Activated CD4-positive, alpha-beta T cell treated with anti-CD3 and anti-CD28 coated beads, Interleukin-2, amount 10 ng/mL, durations not matched to agents 24 days and 14 days (primary cell): ENCODE measurements at places on chromosomes 5 and 9.

GRCh38 chr5:54663866-54664265 is 146.3 kb downstream of the SNX18 start:
- peaks cover 4% of the 10 kb centered on the region for H3K36me3 ChIP-seq
- peaks cover 4% of the 10 kb centered on the region for H3K4me1 ChIP-seq
- H3K27me3 ChIP-seq: peaks cover 7% of the 10 kb centered on the region
- no peak overlapping the region for H3K4me3 ChIP-seq

DNA sequence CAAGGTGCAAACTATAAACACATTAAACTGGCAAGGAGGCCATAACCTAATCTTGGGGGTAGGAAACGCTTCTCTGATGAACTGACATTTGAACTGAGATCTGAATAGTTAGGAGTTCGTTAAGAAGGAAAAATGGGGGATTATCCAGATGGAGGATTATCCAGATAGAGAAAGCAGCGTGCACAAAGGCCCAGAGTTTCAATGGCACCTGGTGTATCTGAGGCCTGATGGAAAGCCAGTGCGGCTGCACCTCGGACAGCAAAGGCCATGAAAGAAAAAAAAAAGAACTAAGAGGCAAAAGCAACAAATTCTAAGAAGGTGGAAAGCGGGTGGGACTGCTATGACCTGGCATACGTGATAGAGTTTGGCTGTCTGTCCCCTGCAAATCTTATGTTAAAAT is 13.0 kb upstream of the CTNNAL1 start:
- H3K4me1 ChIP-seq: peaks cover 6% of the 10 kb centered on the region
- H3K27ac ChIP-seq: no peak overlapping the region
- peaks cover 17% of the 10 kb centered on the region for H3K36me3 ChIP-seq
- no peaks in the 10 kb centered on the region for H3K27me3 ChIP-seq
- no peak overlapping the region for H3K4me3 ChIP-seq
- DNase-seq: no peak

DNA sequence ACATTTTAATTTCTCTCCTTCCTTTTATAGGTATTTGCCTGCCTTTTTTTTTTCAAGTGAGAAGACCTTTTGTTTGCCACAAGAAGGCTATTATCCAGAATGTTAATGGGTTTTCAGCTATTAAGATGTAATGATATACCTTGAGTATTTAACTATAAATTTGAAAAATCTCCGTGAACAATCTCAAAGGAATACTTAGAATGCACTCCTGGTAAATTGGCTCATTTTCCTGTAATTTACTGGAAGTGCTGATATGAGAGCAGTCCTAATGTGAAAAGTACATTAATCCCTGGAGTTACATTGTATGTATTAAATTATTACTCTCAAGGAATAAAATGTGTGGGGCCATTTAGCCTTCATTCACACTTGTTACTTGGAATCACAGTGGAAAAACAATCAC is 32.4 kb downstream of the AOPEP start:
- no peak overlapping the region for H3K4me3 ChIP-seq
- peaks cover 7% of the 10 kb centered on the region for H3K36me3 ChIP-seq
- no peaks in the 10 kb centered on the region for H3K27me3 ChIP-seq
- H3K4me1 ChIP-seq: peaks cover 4% of the 10 kb centered on the region
- DNase-seq: no peak

- H3K36me3 ChIP-seq: no peaks in the 10 kb centered on the region
- peaks cover 2% of the 10 kb centered on the region for H3K27me3 ChIP-seq
- DNase-seq: no peak
- H3K27ac ChIP-seq: no peak overlapping the region
These were observed 7.3 kb downstream of the CORO2A start for GRCh38 chr9:98185021-98185567.

- H3K4me3 ChIP-seq: no peak overlapping the region
- no peak overlapping the region for H3K27ac ChIP-seq
- H3K27me3 ChIP-seq: no peaks in the 10 kb centered on the region
These were observed 396.0 kb downstream of the LRRC70 start for GRCh38 chr5:62974623-62975022.

DNA sequence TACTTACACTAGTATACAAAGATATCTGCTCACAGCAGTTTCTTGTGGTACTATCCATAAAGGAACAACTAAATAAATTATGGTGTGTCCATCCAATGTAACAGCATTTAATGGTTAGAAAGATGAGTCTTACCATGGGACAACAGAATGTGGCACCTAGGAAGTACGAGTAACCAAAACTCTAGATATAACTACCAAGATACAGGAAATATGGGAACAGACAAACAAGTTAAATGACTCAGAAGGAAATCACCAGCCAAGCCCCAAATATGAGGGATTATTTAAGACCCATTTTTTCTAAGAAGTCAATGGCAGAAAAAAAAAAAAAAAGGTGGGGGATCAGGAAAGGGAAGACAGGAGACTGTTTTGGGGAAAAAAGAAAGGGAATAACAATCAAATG is 294.8 kb downstream of the PRELID2 start:
- H3K36me3 ChIP-seq: no peaks in the 10 kb centered on the region
- no peaks in the 10 kb centered on the region for H3K4me1 ChIP-seq
- no peaks in the 10 kb centered on the region for H3K27me3 ChIP-seq
- H3K4me3 ChIP-seq: no peak overlapping the region
- no peak for DNase-seq
- H3K27ac ChIP-seq: no peak overlapping the region

- peaks cover 8% of the 10 kb centered on the region for H3K4me1 ChIP-seq
- DNase-seq: no peak
- H3K27ac ChIP-seq: no peak overlapping the region
- no peak overlapping the region for H3K4me3 ChIP-seq
- H3K27me3 ChIP-seq: peaks cover 10% of the 10 kb centered on the region
These were observed 67.0 kb upstream of the PPP1R2B start for GRCh38 chr5:156783092-156783491.

DNA sequence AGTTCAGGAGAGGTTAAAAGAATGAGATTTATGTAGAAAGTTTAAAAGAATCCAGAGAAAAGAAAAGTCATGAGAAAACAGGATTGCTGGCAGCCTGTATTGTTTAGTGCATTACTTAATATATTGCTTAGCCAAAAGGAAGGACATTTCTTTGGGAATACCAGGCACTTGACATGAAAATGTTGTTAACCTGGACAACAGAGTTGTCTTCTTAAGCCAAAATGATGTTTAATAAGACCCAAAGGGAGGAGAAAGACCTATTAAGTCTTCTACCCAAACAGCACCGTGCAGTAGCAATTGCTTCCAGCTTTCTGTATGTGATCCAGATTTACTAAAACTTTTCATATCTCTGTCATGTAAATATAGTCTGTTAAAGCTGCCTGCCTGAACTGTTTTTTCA is 74.0 kb upstream of the PRLR start:
- no peaks in the 10 kb centered on the region for H3K36me3 ChIP-seq
- H3K4me3 ChIP-seq: no peak overlapping the region
- H3K27me3 ChIP-seq: peaks cover 1% of the 10 kb centered on the region
- no peak overlapping the region for H3K27ac ChIP-seq
- no peak for DNase-seq

DNA sequence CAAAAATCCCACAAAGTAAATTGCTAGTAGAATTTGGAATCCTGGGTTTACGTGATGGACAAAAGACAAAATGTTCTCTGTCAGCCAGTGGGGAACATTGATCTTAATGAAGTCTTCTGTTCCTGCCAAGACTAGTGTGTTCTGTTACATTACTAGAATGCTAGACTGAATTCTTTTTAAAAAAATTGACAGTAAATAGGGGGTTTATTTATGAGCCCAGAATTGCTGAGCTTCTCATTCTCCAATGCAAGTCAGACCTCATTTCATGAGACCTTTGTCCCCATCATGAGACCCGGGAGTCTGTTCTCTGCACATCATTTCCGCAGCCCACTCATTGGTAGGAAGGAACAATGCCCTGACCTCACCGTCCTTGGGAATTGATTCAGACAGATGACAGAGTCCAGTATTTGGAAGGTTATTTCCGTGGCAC is 173.8 kb upstream of the OTULINL start:
- no peaks in the 10 kb centered on the region for H3K27me3 ChIP-seq
- no peak overlapping the region for H3K27ac ChIP-seq
- DNase-seq: no peak
- H3K4me3 ChIP-seq: no peak overlapping the region
- H3K4me1 ChIP-seq: peaks cover 2% of the 10 kb centered on the region

GRCh38 chr5:165231821-165232508 is 1726.5 kb downstream of the MAT2B start:
- no peaks in the 10 kb centered on the region for H3K4me1 ChIP-seq
- DNase-seq: no peak
- no peak overlapping the region for H3K27ac ChIP-seq
- H3K4me3 ChIP-seq: no peak overlapping the region
- no peaks in the 10 kb centered on the region for H3K27me3 ChIP-seq
- H3K36me3 ChIP-seq: no peaks in the 10 kb centered on the region

- peak overlapping the region; percentile 42 for H3K27ac ChIP-seq
- no peaks in the 10 kb centered on the region for H3K36me3 ChIP-seq
- H3K4me3 ChIP-seq: no peak overlapping the region
These were observed 54.9 kb downstream of the SLC44A1 start for GRCh38 chr9:105299190-105299854.

DNA sequence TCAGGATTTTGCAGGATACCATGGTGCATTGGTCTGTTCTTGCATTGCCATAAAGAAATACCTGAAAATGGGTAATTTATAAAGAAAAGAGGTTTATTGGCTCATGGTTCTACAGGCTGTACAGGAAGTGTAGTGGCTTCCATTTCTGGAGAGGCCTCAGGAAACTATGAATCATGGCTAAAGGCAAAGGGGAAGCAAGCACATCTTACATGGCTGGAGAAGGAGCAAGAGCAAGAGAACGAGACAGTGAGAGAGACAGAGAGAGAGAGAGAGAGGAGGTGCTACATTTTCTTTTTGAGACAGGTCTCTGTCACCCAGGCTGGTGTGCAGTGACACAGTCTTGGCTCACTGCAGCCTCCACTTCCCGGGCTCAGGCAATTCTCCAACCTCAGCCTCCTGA is 43.9 kb downstream of the P4HA2 start:
- no peak overlapping the region for H3K27ac ChIP-seq
- peaks cover under 1% of the 10 kb centered on the region for H3K27me3 ChIP-seq
- DNase-seq: no peak
- peaks cover 9% of the 10 kb centered on the region for H3K36me3 ChIP-seq
- no peak overlapping the region for H3K4me3 ChIP-seq
- peaks cover 20% of the 10 kb centered on the region for H3K4me1 ChIP-seq

- no peak for DNase-seq
- no peak overlapping the region for H3K27ac ChIP-seq
- peaks cover 2% of the 10 kb centered on the region for H3K27me3 ChIP-seq
- H3K36me3 ChIP-seq: no peaks in the 10 kb centered on the region
- H3K4me3 ChIP-seq: no peak overlapping the region
These were observed 143.3 kb downstream of the NTRK2 start for GRCh38 chr9:84812847-84813246.

DNA sequence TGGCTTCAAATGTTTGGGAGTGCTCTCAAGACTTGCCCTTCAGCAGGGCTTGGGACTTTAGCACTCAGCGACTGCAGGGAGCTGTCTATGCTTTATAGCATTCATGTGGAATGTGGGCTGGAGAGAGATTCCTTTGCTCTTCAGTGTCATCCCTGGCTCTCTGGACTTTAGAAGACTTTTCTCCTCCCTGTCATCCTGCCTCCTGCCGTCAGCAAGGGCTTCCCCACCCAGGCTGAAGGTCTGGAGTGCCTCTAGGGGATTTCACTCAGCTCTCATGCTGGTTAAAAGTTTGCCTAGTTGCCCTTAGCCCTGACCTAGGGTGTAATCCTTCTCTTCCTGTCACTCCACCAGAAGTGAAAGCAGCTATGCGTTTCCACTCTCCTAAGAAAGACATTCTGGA is 210.9 kb downstream of the FRMD3 start:
- no peaks in the 10 kb centered on the region for H3K27me3 ChIP-seq
- no peak overlapping the region for H3K27ac ChIP-seq
- no peaks in the 10 kb centered on the region for H3K4me1 ChIP-seq
- DNase-seq: no peak
- H3K36me3 ChIP-seq: no peaks in the 10 kb centered on the region

GRCh38 chr5:66333192-66333591 is 189.1 kb downstream of the SREK1 start:
- peaks cover 13% of the 10 kb centered on the region for H3K27me3 ChIP-seq
- H3K27ac ChIP-seq: no peak overlapping the region
- no peak overlapping the region for H3K4me3 ChIP-seq
- no peaks in the 10 kb centered on the region for H3K36me3 ChIP-seq

GRCh38 chr9:96644137-96644536 is 11.0 kb downstream of the PRXL2C start:
- no peaks in the 10 kb centered on the region for H3K27me3 ChIP-seq
- DNase-seq: no peak
- no peak overlapping the region for H3K27ac ChIP-seq
- no peak overlapping the region for H3K4me3 ChIP-seq

GRCh38 chr5:37501152-37501551 is 122.0 kb downstream of the WDR70 start:
- no peaks in the 10 kb centered on the region for H3K4me1 ChIP-seq
- no peaks in the 10 kb centered on the region for H3K27me3 ChIP-seq
- peaks cover 44% of the 10 kb centered on the region for H3K36me3 ChIP-seq
- no peak overlapping the region for H3K4me3 ChIP-seq
- no peak for DNase-seq

DNA sequence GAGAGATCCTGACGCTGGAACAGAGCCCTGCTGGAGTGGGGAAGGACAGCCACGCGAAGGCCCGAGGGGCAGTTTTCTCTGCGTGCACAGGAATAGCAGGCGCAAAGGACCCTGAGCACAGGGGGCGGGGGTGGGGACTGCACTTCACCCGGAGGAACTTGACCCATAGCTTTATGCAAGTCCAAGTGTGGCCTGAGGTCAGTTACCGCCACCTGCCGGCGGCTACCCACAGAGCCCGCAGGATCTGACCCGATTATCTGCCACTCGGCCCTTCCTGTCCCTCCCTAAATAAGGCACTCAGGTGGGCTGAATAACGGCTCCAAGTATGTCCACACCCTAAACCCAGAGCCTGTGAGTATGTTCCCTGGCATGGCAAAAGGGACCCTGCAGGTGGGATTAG is 65.4 kb upstream of the FCN1 start:
- no peak for DNase-seq
- no peaks in the 10 kb centered on the region for H3K4me1 ChIP-seq
- no peaks in the 10 kb centered on the region for H3K36me3 ChIP-seq
- no peak overlapping the region for H3K27ac ChIP-seq

GRCh38 chr9:113504725-113505590 is 41.4 kb downstream of the RGS3 start:
- DNase-seq: no peak
- peaks cover 16% of the 10 kb centered on the region for H3K4me1 ChIP-seq
- H3K36me3 ChIP-seq: no peaks in the 10 kb centered on the region
- H3K27ac ChIP-seq: no peak overlapping the region
- no peak overlapping the region for H3K4me3 ChIP-seq

- H3K27me3 ChIP-seq: no peaks in the 10 kb centered on the region
- DNase-seq: no peak
These were observed 15.8 kb downstream of the PSMB7 start for GRCh38 chr9:124399323-124399967.

DNA sequence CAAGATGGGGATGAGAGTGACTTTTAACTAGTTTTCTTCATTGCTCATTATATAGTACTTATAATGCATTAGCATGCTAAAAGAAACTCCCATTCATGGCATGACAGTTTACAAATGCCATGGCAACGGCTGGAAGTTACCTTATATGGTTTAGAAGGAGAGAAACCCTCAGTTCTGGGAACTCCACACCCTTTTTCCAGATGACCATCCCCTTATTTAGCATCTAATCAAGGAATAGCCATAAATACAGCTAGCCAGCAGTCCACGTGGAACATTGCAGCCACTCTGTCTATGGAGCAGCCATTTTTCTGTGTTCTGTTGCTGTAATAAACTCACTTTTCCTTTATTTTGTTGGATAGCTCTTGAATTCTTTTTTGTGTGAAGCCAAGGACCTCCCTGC is 1137.8 kb downstream of the CDH18 start:
- no peak overlapping the region for H3K27ac ChIP-seq
- H3K4me1 ChIP-seq: no peaks in the 10 kb centered on the region
- DNase-seq: no peak
- no peaks in the 10 kb centered on the region for H3K27me3 ChIP-seq
- no peaks in the 10 kb centered on the region for H3K36me3 ChIP-seq

GRCh38 chr9:132059361-132059760 is 20.3 kb downstream of the MED27 start:
- no peaks in the 10 kb centered on the region for H3K27me3 ChIP-seq
- DNase-seq: no peak
- no peak overlapping the region for H3K4me3 ChIP-seq
- H3K36me3 ChIP-seq: peaks cover 32% of the 10 kb centered on the region
